ENCODE measurements at places on chromosomes 13 and 19.

DNA sequence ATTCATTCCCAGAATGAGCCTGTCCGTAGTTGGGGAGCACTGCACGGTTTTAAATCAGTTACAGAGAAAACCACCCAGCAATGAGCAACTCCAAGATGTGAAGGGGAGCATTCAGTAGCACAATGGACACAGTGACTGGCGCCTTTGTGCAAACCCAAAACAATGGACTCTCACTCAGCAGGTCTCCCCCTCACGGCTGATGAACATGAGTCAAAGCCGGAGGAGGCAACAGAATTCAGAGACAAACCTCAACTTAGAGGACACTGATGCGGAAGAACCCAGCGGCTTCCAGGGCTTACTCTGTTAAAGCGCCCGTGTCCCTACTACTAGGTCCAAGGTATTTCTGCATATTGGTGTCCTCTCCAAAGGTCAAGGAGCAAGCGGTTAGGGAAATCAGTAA, 17.7 kb downstream of the PLEKHF1 start:
- DNase-seq: no peak

DNA sequence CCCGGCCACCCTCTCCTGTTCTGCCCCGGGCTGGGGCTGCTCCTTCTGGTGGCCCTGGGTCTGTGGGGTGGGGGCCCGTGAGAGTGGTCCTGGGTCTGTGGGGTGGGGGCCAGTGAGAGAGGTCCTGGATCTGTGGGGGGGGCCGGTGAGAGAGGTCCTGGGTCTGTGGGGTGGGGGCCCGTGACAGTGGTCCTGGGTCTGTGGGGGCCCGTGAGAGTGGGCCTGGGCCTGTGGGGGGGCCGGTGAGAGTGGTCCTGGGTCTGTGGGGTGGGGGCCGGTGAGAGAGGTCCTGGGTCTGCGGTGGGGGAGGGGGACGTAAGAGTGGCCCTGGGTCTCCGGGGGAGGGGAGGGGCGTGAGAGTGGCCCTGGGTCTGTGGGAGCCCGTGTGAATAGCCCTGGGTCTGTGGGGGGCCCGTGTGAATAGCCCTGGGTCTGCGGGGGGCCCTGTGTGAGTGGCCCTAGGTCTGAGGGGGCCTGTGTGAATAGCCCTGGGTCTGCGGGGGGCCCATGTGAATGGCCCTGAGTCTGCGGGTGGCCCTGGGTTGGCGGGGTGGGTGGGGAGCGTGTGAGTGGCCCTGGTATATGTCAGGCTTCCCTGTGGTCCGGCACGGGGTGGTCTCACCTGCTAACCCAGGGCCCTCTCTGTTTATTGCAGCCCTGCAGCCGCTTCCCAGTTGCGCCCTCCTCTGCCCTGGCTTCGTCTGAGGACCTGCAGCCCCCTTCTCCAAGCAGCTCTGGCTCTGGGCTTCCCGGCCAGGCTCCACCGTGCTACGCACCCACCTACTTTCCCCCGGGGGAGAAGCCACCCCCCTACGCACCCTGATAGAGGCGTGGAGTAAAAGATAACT, 52.3 kb downstream of the TMEM255B start:
- DNase-seq: no peak

GRCh38 chr13:33493672-33494365, 208.3 kb upstream of the STARD13 start:
- DNase-seq: no peak

GRCh38 chr13:60078226-60078625, 85.5 kb downstream of the DIAPH3 start:
- no peak for DNase-seq

DNA sequence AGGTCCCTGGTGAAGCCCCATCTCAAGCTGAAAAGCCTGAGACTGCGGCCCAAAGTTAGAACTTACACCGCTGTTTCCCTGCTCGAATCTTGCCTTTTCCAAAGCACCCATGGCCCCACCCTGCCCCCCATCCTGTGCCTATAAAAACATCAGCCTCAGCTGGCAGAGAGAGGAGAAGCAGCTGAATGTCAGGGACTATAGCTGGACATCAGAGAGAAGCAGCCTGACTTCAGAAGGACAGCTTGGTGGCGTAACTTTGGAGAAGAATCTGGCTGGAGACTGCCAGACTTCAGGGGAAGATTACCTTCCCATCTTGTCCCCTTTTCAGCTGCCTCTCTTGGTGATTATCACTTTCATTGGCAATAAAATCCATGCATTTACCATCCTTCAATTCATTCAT, 9.3 kb upstream of the RCBTB2 start:
- no peak for DNase-seq

GRCh38 chr13:41658057-41658661, 200.8 kb downstream of the RGCC start:
- no peak for DNase-seq

DNA sequence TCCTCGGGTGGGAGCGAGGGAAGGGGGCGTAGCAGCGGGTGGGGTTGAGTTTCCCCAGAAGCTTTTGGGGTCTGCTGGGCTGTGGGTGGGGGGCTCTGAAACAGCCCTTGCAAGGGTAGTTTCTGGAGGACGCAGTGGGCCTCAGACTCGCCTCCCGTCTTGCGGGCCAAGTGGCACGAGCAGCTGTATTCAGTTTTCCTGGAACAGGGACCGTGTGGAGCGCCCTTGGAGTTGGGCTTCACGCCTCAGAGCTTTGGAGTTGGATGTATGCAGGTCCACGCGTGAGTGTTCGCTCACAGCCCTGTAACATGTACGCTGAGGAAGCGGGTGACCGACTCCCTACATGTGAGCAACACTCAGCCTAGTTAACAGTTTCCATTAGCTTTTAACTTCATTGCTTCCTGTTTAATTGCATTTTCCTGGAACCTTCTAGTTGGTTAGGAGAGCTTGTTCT, 603 bp downstream of the TM9SF2 start:
- DNase-seq: no peak

GRCh38 chr13:46206143-46206542, 5.6 kb upstream of the LRRC63 start:
- DNase-seq: no peak

GRCh38 chr19:35421362-35421761, 26.7 kb upstream of the FFAR2 start:
- DNase-seq: no peak

GRCh38 chr19:16094360-16095070, 17.2 kb upstream of the RAB8A start:
- DNase-seq: no peak

DNA sequence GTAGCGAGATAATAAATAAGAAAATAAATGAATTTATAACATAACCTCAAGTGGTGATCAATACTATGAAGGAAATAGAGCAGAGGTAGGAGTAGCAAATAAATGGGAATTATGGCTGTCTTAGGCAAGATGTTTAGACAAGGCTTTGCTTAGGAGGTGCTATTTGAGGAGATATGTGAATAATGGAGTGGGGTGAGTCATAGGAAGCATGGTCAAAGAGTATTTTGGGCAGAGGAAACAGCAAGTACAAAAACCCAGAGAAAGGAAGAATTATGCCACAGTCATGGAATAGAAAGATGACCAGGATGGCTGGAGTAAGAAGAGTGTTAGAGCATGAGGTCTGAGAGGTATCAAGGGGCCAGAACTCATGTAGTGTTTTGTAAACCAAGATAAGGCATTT, 33.6 kb upstream of the LPAR6 start:
- no peak for DNase-seq

- no peak for DNase-seq
Measured at GRCh38 chr19:49069026-49069425, 3.5 kb downstream of the KCNA7 start.

DNA sequence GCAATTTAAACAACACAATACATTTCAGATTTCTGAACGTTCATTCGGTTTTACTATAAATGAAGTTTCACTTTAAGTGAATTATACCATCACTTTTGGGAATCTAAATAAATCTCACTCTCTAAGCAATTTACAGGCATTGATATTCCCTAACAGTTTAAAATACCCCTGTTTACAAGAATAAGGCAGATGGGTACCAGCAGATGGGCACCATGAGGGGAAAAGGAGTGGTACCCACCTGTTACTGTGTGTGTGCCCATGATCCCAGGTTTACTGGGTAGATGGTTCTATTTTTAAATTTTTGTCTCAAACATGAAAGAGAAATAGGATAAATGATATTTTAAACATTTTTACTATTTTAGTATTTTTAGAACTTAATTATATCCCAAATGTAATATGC, 212.9 kb downstream of the PCDH9 start:
- DNase-seq: no peak
